ENCODE measurements at places on chromosomes 1 and 21. TPM values are rescaled to one million over a fixed set of nuclear protein-coding genes. Genes with fewer than 3 reads are reported as not detected.

DNA sequence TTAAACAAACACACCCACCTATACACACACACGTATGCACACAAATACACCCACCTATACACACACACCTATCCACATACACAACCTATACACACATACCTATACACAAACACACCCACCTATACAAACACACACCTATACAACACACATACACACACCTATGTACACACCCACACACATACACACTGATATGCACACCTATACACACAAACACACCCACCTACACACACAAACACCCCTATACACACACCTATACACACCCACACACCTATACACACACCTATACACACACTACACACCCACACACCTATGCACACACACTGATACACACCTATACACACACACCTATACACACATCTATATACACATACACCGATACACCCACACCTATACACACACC, 115.7 kb upstream of the VAMP3 start:
- H3K4me3 ChIP-seq = no peak overlapping the region
- H3K27ac ChIP-seq = peak overlapping the region; percentile 32
- H3K27me3 ChIP-seq = no peaks in the 10 kb centered on the region
- peaks cover 6% of the 10 kb centered on the region for H3K4me1 ChIP-seq

The GPR153 gene
- total RNA-seq = 0.37 TPM

The FMO1 gene
- not detected for total RNA-seq

- H3K4me1 ChIP-seq = no peaks in the 10 kb centered on the region
- DNase-seq = no peak
- no peak overlapping the region for H3K4me3 ChIP-seq
- peaks cover 22% of the 10 kb centered on the region for H3K27me3 ChIP-seq
- H3K36me3 ChIP-seq = no peaks in the 10 kb centered on the region
- no peak overlapping the region for H3K27ac ChIP-seq
These were observed 36.7 kb downstream of the RRP1 start for GRCh38 chr21:43825936-43826622.

The C4BPB gene
- total RNA-seq = 0.27 TPM

GRCh38 chr1:46244656-46245371, 2.7 kb upstream of the RAD54L start:
- no peak overlapping the region for H3K27ac ChIP-seq
- H3K36me3 ChIP-seq = no peaks in the 10 kb centered on the region
- no peaks in the 10 kb centered on the region for H3K27me3 ChIP-seq
- H3K4me1 ChIP-seq = peaks cover 15% of the 10 kb centered on the region

DNA sequence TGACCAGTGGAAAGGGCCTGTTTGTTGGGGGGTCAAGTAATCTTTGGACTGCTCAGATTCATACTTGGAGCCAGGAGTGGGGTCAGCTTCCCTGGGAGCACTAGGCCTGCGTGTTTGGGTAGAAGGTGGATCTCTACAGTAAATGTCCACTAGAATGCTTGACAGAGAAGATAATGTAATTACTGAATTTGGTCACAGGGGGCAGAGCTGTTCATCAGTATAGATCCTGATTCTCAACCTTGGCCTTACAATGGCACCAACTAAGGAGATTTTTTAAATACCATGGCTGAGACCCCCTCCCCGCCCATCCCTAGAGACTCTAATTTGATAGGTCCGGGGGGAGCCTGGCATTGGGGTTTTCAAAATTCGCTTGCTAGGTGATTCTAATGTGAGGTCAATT, 217.5 kb upstream of the PLXNA2 start:
- H3K4me3 ChIP-seq = no peak overlapping the region
- peaks cover 10% of the 10 kb centered on the region for H3K27me3 ChIP-seq
- H3K27ac ChIP-seq = no peak overlapping the region
- DNase-seq = no peak
- no peaks in the 10 kb centered on the region for H3K4me1 ChIP-seq

DNA sequence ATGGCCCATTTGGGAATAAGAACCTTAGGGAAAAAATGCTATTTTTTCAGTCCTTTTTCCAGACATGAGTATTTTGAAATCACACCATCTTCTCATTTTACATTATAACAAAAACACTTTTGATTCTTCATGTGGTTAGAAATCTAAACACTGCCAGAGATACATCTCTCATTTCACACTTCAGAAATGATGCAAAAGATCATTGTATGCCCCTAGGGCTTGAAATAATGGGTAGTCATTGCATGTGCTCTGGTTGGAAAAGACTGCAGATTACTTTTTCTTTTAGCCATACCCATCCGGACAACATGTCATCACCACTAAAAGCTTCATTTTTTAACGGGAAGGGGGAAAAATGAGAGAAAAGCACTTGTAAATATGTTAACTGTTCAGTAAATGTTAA, 1152.2 kb upstream of the ADGRL4 start:
- H3K4me1 ChIP-seq = no peaks in the 10 kb centered on the region
- no peaks in the 10 kb centered on the region for H3K36me3 ChIP-seq
- DNase-seq = no peak

- H3K4me1 ChIP-seq = peaks cover 2% of the 10 kb centered on the region
- no peak overlapping the region for H3K4me3 ChIP-seq
- DNase-seq = no peak
- no peak overlapping the region for H3K27ac ChIP-seq
- peaks cover 46% of the 10 kb centered on the region for H3K27me3 ChIP-seq
These were observed 8.8 kb downstream of the LRRC38 start for GRCh38 chr1:13505020-13505419.

- DNase-seq = no peak
- peak overlapping the region; percentile 81 for H3K27ac ChIP-seq
- H3K27me3 ChIP-seq = no peaks in the 10 kb centered on the region
- peaks cover 9% of the 10 kb centered on the region for H3K36me3 ChIP-seq
- H3K4me1 ChIP-seq = peaks cover 35% of the 10 kb centered on the region
These were observed 12.0 kb downstream of the ALDH9A1 start for GRCh38 chr1:165686121-165686970.
